ENCODE measurements at places on chromosomes 1 and 21. TPM values are rescaled to one million over a fixed set of nuclear protein-coding genes. Genes with fewer than 3 reads are reported as not detected.

- no peak for DNase-seq
These were observed 26.6 kb downstream of the BEND5 start for GRCh38 chr1:48750109-48750508.

GRCh38 chr1:224528900-224529299 is 87.2 kb upstream of the CNIH3 start:
- DNase-seq: no peak

GRCh38 chr1:88800382-88801051 is 90.8 kb downstream of the GTF2B start:
- no peak for DNase-seq

GRCh38 chr1:95183952-95184351 is 50.1 kb upstream of the RWDD3 start:
- DNase-seq: no peak

GPR37L1 gene
- total RNA-seq: not detected

- no peak for DNase-seq
These were observed 14.9 kb downstream of the RBBP4 start for GRCh38 chr1:32665915-32666314.

DNA sequence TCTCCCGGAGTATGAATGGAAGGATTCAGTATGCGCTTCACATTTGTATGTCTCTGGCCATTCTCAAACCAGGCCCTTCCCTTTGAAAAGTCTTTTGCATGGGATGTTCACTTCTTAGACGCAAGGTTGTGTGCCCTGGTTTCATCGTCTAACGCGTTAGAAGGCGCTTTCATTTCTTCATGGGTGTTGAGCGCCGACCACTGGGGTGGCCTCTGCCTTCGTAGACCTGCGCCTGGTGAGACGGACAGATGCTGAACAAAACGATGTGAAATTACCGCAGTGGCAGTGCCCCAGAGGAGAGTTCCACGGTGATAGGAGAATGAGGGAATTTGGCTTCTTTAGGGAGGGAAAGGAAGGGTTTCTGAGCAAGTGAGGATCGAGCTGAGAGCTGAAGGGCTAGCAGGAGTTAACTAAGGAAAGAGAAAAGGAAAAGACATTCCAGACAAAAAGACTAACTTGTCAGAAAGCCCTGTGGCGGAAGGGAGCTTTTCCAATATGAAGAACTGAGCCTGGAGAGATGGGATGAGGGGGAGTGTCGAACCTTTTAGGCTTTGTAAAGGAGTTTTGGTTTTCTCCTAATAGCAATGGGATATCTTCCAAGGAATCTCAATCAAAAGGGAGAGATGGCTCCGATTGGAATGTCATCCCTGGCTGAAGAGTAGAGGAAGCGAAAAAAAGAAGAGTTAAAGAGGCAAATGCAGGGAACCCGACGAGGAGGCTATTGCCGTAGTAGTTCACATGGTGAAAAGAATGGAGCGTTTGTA is 951 bp downstream of the GGPS1 start:
- peak; percentile 47 for DNase-seq

AMPD1 gene
- not detected for total RNA-seq

DNA sequence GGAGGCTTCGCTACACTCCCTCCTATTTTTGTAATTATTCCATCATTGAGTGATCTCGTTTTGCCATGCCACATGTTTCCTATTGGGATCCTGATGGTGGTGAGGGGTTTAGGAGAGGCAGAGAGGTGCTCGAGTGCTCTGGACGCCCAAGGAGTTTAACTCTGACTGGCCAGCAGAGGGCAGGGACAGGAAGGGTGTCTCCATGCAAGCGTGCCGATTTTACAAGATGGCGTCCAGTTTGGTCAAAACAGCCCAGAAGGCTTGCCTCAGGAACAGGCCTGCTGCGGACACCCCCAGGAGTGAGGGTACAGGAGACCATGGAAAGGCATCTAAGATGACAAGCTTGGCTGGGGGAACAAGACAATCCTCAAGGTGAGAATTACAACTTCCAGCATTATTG is 33.8 kb upstream of the KCNE2 start:
- no peak for DNase-seq

PTGER3 gene
- 0.97 TPM for total RNA-seq

GRCh38 chr21:44392185-44392584 is 38.8 kb downstream of the TRPM2 start:
- DNase-seq: no peak

MYOM3 gene
- 0.23 TPM for total RNA-seq

GRCh38 chr1:12438349-12438924 is 179.6 kb downstream of the DHRS3 start:
- DNase-seq: no peak

DNA sequence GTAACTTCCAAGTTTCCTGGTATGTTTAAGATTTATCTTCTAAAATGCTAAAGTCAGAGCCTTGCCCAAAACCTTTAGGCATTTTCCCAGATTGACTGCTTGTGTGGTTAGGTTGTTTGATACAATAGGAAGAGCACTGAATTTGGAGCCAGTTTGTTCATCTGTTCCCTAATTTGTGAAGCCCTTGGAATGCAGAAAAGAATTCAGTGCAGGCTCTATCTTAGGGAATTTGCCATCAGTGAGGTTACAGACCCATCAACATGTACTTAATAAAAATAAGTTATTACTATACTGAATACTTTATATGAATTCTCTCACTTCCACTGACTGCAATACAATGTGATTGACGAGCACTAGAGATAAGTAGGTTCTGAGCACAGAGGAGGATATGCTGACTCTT is 120.2 kb downstream of the PIK3R3 start:
- DNase-seq: no peak

- no peak for DNase-seq
These were observed 42.5 kb downstream of the LGR6 start for GRCh38 chr1:202235856-202236837.

GRCh38 chr1:168301664-168302320 is 21.1 kb downstream of the TBX19 start:
- DNase-seq: no peak

- no peak for DNase-seq
These were observed 566.0 kb downstream of the AJAP1 start for GRCh38 chr1:5220421-5220820.

- DNase-seq: peak; percentile 72
These were observed 15.5 kb upstream of the AHCTF1 start for GRCh38 chr1:246947255-246947654.

TNFRSF4 gene
- 0.71 TPM for total RNA-seq

DNA sequence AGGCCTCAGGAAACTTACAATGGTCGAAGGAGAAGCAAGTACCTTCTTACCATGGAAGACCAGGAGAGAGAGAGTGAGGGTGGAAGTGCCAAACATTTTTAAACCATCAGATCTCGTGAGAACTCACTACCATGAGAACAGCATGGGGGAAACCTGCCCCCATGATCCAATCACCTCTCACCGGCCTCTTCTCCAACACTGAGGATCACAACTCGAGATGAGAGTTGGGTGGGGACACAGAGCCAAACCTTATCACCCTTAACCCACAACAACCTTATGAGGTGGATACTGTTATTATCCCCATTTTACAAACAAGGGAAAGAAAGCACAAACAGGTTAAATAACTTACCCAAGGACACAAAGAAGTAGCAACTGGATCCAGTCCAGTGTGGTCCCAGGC is 80.5 kb downstream of the MPZL1 start:
- no peak for DNase-seq

DNA sequence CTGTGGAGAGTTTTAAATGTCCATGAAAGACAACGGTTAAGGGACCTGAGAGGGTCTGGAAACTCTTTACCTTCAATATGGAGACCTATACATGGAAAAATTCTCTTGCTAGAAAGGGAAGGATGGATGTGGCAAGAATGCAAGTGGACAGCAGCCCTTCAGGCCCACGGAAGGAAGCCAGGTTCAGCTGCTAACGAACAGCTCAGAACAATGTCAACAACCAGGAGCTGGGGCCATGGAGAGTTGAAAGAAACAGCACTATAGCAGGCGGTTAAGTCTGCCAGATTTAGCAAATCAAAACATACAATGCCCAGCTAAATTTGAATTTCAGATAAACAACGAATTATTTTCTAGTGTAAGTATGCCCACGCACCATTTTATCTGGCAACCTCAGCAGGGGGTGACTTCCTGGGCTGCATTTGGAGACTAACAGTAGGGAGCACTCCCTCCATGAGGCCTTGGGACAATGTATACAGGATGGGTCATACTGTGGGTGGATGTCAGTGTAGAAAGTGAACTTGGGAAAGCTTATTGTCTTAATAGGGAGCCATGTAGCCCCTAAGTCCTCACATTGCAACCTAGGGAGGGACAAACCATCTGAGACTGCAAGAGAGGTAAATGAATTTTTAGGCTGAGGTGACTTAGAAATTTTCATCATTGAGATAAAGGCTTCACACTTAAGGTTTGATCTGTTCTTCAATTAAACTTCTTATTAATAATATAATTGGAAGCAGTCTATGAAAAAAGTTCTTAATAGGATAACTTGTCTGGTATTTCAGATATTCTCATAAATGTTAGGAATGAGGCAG is 7.8 kb upstream of the H3-3A start:
- no peak for DNase-seq

GRCh38 chr21:36790616-36791015 is 91.7 kb downstream of the SIM2 start:
- DNase-seq: no peak

GRCh38 chr21:44347911-44348451 is 5.4 kb upstream of the TRPM2 start:
- no peak for DNase-seq

HMCN1 gene
- 3.9 TPM for total RNA-seq

GRCh38 chr1:7403265-7404045 is 367.6 kb upstream of the VAMP3 start:
- DNase-seq: peak; percentile 16

LAX1 gene
- total RNA-seq: 0.17 TPM

DNA sequence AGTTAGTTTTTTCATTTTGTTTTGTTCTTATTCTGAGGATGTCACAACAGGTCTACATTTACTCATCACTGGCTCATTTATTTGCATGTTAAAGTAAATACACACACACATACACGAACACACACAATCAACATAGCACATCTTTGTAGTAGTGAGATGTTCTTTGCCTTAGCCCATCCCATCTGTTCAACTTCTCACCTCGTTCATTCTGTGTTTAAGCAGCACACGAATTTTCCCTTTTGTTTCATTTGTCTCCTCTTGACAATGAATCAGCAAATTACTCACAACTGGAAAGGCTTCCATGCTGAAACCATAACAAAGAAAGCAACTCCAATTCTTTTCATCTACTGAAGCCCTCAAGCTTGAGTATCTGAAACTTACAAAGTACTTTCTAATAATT is 133.3 kb upstream of the CHRM3 start:
- DNase-seq: no peak

LEPR gene
- 27.3 TPM for total RNA-seq

GRCh38 chr1:171083222-171083621 is 7.5 kb upstream of the FMO3 start:
- no peak for DNase-seq

DNA sequence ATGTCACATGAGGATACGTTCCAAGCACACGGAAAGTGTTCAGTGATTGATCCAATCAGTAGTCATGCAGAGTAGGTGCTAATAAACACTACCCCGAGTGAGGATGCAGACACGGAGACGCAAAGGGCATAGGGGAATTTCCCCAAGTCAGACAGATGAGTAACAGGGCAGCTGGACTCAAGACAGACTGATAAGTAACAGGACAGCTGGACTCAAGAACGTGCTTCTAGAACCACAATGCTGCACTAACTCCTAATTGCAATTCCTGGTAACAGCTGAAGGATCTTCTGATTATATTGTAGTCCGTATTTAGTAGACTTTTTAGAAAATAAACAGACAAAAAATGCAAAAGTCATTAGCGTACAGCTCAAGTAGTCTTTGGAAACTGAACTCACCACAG is 1.9 kb upstream of the OR2T10 start:
- DNase-seq: no peak

RAB42 gene
- total RNA-seq: 0.83 TPM

- no peak for DNase-seq
These were observed 5.5 kb upstream of the ZRANB2 start for GRCh38 chr1:71086331-71086730.

- no peak for DNase-seq
These were observed 16.7 kb downstream of the FRRS1 start for GRCh38 chr1:99749504-99750347.

DNA sequence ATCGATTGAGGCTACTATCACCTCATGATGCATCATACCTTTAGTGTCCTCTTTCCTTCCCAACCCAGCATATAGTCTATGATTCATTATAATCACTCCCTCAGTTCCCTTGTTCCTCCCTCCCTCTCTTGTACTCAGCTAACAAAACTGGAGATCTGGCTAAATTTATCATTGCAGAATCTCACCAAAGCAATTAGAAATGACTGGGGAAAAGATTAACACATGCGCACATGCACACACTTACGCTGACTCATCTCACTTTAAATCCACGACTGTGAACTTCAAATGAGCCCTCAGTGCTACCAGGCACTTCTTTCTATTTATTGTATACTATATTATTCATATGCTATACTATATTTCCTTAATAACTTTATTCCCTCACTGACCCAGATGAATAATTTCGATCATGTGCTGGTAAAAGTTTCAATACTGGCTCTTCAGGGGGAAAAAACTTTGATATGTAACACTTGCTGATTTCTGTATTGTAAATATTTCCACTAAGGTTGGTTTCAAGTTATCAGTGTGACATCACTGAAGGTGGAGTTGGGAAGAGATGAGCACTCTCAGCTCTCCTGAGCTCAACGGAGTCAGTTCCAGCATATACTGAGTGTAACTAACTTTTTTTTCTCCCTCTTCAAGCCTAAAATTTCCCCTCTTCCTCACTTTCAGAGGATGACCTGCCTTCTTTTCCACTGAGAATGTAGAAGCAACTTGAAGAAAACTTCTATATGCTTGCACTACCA is 613.7 kb upstream of the B3GALT2 start:
- no peak for DNase-seq

SLAMF6 gene
- total RNA-seq: 0.72 TPM

- DNase-seq: no peak
These were observed 1.3 kb upstream of the FASLG start for GRCh38 chr1:172657586-172657985.

- DNase-seq: no peak
These were observed 110.8 kb downstream of the CDC7 start for GRCh38 chr1:91611483-91611917.

- DNase-seq: no peak
These were observed 29.3 kb upstream of the COL6A2 start for GRCh38 chr21:46068516-46069079.

LHX8 gene
- not detected for total RNA-seq

GRCh38 chr21:45126204-45126626 is 51.8 kb downstream of the ADARB1 start:
- no peak for DNase-seq

PTGS2 gene
- total RNA-seq: 7.4 TPM

OXCT2 gene
- 7.2 TPM for total RNA-seq

DNA sequence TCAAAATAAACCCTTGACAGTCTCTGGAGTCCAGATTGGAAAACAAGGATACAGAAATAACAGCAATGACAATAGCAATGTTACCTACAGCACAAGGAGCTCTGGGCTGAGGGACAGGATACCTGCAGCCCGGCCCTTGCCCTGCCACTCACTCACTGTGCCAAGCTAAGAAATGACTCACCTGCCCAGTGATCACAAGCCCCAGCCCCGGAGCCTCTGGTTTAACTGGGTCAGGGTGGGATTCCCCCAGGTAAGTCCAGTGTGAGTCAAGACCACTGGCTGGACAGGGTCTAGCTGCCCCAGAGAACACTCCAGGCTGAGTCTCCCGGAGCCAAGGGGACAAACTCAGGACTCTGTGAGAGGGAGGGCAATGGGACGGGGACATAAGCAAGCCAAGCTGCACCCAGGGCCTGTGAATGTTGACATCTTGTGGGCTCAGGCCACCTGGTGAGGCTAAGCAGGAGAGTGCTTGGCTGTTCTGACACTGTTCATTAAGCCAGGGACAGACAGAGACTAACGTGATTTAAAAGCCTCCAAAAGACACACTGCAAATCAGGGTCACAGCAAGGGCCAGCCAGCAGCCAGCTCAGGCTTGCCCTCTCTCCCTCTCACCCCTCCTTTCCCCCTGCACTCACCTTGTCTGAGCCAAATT is 64.1 kb downstream of the MIS18A start:
- DNase-seq: no peak

KRTAP19-1 gene
- not detected for total RNA-seq
